ENCODE measurements at places on chromosomes 4 and X.
A peak's percentile ranks its signal among the peaks of the same experiment; 100 is the strongest.

DNA sequence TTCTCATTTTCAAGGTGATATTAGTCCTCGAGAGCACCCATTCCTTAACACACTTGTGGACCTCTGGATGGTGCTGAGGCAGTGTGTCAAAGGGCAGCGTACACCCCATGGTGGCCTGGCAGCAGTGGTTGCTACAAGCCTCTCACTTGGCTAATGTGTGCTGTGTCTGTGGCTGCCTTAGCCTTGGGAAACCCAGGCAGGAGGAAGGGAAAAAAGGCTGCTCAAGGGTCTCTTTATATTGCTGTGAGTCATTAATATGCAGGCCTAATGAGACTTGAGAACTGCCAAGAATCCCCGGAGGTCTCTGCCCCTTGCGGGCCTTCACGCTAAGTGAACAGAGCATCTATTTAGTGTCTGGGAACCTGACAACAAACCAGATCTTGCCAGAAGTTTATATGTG is 7.0 kb downstream of the PCDH10 start:
- no peak for DNase-seq

DNA sequence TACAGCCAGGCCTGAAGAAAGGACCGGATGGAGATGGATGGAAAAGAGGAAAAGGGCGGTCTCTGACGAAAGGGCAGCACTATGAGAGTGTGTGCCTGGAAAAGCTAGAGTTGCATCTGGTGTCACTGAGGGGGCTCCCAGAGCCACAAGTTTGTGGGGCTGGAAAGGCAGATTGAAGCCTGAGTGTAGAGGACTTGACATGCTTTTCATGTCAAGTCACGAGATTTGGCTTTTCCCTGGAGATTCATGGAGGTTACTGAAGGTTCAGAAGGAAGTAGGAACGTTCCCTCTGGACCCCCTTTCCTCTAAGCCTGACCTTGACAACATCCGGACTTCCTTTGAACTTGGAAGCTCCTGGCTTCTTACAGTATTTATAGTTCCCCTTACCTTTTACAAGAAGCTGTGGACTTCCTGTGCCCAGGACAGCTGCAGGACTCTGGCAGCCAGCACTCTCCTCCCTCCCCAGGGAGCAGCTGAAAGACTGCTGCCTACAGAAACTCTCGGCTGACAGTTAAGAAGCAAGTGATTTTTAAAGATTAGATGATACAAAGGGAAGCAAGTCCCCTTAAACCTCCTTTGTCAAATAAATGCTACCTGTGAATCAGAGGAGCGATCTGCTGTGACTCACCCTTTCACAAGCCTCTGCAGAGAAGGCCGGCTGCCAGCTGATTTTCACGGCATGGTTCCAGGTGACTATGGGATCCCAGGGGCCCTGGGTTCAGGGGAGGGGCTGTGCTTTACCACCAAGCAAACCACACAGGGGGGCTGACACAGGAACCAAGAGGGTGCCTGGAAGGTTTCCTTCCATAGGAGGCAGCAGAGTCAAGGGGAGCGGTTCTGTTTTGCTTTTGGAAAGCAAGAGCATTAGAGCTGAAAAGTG is 72.9 kb upstream of the STIM2 start:
- DNase-seq, result no peak

GRCh38 chr4:5460106-5460801 is 248.1 kb downstream of the EVC2 start:
- peak; percentile 23 for DNase-seq

- DNase-seq, result no peak
These were observed 4.4 kb downstream of the SORCS2 start for GRCh38 chr4:7196736-7197135.

DNA sequence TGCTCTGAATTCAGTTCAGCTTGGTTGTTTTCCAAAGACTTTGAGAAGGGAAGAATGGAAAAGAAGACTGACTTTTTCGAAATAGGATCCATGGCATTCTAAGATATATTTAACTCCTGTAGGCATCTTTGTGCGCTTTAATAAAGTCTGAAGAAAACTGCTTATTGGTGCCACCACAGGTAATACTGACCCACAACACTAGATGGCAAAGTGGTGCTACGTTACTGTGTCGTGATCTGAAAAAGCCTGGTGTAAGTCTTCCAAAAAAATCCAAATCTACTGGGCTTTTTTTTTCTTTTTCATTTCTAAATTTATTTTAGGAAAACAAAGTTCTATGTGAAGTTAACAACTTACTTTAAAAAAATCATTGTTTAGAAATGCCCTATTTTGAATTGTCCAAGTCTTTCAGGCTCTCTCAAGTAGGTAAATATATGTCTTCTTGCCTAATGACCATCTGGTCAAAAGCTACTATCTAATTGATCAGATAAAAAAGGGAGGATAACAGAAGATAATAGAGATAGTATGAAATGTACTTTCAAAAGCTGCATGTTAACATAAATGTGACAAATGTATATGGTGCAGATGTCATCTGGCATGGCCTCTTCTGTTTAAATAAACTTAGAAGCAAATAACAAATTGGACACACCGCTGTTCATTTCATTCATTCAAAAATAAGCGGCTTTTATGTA is 47.0 kb upstream of the MID1IP1 start:
- peak; percentile 48 for DNase-seq

- DNase-seq, result no peak
These were observed 265.3 kb downstream of the PCDH18 start for GRCh38 chr4:137267024-137267423.

DNA sequence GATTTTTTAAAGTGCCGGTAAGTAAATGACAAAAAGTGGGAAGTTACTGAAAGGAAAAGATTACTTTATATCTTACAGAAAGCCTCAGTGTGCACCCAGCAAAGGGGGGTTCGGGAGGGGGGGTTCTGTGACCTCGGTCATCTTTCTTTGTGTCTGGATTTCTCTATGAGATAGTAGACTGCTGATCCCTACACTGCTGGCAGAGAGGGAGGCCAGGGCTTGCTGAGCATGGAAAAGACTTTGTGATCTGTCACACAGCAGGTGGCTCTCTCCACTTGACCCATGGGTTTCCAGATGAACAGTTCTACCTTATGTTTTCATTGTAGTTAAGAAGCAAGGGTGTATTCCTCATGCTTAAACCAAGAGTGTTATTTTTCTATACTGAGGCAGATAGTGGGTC is 475.6 kb downstream of the PCDH10 start:
- no peak for DNase-seq

Measured in MM.1S (cell line).